H1 (cell line): ENCODE measurements at places on chromosomes 11 and 22. TPM values are rescaled to one million over a fixed set of nuclear protein-coding genes. Genes with fewer than 3 reads are reported as not detected.

- no peak overlapping the region for H3K4me3 ChIP-seq
- peaks cover 5% of the 10 kb centered on the region for H3K4me1 ChIP-seq
These were observed 29.4 kb upstream of the PDGFB start for GRCh38 chr22:39273950-39274887.

- H3K36me3 ChIP-seq = no peaks in the 10 kb centered on the region
- no peak overlapping the region for H3K27ac ChIP-seq
- H3K4me1 ChIP-seq = no peaks in the 10 kb centered on the region; the same call in none of the 2 replicates
- no peak for DNase-seq
- no peak overlapping the region for H3K4me3 ChIP-seq
These were observed 4.2 kb downstream of the PHLDA2 start for GRCh38 chr11:2924821-2925675.

DNA sequence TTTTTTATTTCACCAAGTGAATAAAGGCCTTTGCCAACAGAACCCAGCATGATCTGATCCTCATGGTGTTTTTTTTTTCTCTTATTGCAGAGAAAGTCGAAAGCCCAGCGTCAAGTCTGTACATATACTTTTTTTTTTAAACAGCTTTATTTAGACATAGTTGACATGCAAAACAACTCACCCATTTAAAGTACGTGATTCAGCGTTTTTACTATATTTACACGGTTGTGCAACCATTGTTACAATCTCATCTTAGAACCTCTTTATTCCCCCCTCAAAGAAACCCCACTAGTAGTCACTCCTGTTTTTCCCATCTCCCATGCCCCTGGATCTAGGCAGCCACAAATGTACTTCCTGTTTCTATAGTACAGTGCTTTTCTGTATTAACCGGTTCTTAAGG, 20.6 kb upstream of the AP1B1 start:
- H3K4me3 ChIP-seq = no peak overlapping the region
- H3K27ac ChIP-seq = no peak overlapping the region

DNA sequence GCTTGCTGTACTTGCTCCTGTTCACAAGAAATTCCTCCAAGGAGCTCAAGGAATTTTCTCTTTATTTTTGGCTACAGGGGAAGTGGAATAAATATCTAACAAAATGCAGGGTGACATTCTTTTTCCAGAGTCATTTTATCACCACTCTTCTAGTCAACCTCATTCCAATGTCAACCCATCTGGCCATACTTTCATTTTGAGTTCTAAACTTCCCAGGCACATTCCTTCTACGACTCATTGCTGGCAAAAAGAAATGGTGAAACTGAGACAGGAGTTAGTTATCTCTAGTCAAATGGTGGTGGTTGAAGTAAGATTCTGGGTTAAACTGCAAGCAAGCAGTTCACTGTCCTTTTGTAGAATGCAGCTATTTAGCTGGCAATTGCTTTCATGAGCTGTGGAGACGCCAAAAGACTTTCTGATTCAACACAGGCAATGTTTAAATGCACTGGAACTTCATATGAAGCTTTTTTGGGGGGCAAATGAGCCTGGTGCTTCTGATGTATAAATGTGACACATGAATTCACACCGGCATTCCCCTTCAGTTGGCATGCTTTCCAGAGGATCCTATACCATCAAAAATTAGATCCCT, 304.6 kb downstream of the CADM1 start:
- no peak overlapping the region for H3K27ac ChIP-seq
- H3K4me3 ChIP-seq = no peak overlapping the region
- peaks cover 10% of the 10 kb centered on the region for H3K4me1 ChIP-seq
- no peaks in the 10 kb centered on the region for H3K36me3 ChIP-seq
- no peaks in the 10 kb centered on the region for H3K27me3 ChIP-seq
- no peak for DNase-seq

DNA sequence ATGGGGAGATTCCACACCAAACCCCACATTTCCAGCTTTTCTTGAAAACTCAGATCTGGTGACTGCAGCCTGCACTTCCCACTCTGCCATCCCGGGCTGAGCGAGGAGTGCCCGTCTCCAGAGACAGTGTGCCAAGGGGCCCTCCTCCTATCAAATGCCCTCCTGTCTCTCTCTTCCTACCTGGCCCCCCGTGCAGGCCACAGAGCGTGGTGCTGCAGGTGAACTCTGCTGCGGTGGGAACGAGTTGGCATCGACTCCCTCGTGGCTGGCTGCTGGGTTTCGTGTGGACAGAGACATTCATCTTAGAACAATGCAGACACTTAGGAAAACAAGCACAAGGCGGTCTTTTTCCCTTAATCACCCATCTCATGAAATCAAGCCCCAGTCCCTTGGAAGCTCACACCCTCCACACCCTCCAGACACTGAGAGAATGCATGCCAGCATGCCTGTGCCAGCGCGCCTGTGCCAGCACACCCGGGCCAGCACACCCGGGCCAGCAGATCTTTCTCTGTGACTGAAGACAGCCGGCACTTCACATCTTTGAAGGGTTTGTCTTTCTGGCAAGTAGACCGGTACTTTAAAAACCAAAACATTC, 65.0 kb downstream of the PARVB start:
- no peaks in the 10 kb centered on the region; the same call in 1 of the 2 replicates for H3K4me1 ChIP-seq
- no peak for DNase-seq
- no peaks in the 10 kb centered on the region for H3K36me3 ChIP-seq
- no peak overlapping the region for H3K4me3 ChIP-seq
- no peak overlapping the region for H3K27ac ChIP-seq

DNA sequence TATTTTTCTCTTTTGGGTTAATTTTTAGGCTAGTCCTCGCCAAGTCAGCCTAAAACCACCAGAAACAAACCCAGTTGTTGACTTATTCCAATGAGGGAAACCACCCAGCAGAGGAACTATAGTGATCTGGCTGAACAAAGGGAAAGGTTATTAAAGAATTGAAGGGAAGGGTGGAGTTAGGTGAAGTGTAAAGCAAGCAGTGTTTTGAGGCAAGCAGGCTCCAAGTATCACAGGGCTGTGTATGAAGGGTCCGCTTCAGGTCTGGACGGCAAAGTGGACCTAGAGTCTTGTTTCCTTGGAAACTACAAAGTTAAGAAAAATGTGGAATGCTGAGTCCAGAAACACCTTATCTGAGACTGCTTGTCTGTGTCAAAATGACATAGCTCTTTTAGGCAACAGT, 3.2 kb upstream of the TCN2 start:
- no peaks in the 10 kb centered on the region for H3K27me3 ChIP-seq
- H3K36me3 ChIP-seq = no peaks in the 10 kb centered on the region
- no peak overlapping the region for H3K27ac ChIP-seq
- no peak overlapping the region for H3K4me3 ChIP-seq

DNA sequence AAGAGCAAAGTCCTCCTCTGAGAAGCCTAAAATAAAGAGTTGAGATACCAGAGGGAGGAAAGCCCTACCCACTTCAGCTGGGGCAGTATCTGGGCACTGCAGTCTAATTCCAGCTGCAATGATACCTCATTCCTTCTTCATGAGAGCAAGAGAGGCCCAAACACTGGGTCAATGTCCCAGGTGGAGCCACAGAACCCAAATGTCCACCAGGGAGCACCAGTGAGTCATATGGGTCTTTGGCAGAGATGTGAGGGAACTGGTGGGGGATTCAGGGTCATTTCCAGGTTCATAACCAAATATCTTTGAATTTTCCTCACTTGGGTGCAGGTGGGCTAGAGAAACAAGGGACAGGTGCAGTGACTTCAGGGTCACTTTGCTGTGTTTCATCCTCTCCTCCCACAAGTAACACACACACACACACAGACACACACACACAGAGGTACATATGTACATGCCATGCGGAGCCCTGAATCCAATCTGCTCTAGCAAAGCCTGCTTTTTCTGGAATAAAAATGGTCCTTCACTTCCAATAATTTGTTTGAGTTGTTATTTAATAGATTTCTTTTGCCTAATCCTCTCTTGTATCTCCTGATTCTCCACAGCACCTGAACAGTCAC, 585.4 kb downstream of the SOX6 start:
- H3K27me3 ChIP-seq = no peaks in the 10 kb centered on the region
- H3K4me3 ChIP-seq = no peak overlapping the region
- no peak overlapping the region for H3K27ac ChIP-seq
- H3K4me1 ChIP-seq = no peaks in the 10 kb centered on the region
- no peaks in the 10 kb centered on the region for H3K36me3 ChIP-seq
- peak; percentile 84 for DNase-seq

DNA sequence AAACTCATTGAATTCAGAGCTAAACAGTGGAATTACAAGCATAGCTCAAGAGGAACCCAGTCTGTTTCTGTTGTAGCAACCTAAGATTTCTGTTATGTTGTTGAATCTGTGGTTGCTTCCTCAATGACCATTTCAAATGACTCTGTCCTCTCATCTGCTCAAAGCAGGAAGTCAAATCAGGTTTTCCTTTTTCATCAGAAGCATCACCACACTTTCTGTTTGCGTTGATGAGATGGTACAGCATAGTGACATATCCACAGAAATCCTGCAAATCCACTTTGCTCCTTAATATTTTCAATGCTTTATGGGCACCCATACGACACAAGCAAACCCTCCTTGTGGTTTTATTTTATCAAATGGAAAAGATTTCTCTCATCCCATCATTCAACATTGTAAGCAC, 12.6 kb upstream of the UCP2 start:
- no peak for DNase-seq
- no peak overlapping the region for H3K27ac ChIP-seq
- H3K4me1 ChIP-seq = no peaks in the 10 kb centered on the region
- no peaks in the 10 kb centered on the region for H3K36me3 ChIP-seq
- H3K4me3 ChIP-seq = no peak overlapping the region
- no peaks in the 10 kb centered on the region for H3K27me3 ChIP-seq

DNA sequence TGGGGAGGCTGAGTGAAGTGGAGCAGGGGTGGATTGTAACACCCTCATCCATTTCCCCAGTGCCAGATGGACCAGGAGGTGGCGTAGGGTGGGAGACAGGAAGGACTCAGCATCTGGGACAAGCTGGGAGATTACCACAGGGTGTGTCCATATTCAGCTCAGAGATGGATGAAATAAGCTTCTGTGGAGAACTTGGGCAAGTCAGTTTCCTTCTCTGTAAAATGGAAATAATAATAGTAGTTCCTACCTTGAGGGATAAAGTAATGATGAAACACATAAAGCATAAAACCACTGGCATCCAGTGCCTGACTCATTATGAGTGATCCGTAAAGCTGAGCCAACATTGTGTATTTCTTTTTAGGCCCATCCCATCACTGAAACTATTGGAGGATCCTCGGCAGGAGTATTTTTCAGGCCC, 607 bp upstream of the ROBO4 start:
- peak; percentile 34 for DNase-seq
- no peaks in the 10 kb centered on the region for H3K36me3 ChIP-seq
- no peak overlapping the region for H3K27ac ChIP-seq
- no peak overlapping the region for H3K4me3 ChIP-seq

DNA sequence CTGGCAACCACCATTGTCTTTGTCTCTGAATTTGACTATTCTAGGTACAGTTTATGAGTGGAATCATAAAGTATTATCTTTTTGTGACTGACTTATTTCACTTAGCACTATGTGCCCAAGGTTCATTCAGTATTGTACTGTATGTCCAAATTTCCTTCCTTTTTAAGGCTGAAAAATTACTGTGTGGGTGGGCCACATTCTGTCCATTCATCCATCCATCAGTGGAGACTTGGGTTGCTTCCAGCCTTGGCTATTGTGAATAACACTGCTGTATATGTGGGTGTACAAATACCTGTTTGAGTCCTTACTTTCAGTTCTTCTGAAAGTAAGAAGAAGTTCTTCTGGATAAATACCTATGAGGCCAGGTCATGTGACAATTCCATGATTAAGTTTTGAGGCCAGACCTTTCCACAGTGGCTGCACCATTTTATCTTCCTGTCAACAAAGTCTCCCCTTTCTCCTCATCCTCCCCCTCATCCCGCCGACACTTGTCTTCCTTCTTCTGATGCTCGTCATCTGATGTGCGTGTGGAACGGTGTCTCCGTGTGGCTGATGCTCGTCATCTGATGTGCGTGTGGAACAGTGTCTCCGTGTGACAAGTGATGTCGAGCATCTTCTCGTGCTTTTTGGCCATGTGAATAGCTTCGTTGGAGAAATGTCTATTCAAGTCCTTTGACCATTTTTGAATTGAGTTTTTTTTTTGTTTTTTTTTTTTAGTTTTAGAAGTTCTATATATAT, 49.5 kb downstream of the SBF1 start:
- no peak overlapping the region for H3K4me3 ChIP-seq
- no peaks in the 10 kb centered on the region for H3K27me3 ChIP-seq
- DNase-seq = no peak

Gene SUSD2
- 1.5 and 2.0 TPM in 2 replicates for total RNA-seq

Gene PHRF1
- 37.3 and 39.8 TPM in 2 replicates for total RNA-seq

Gene CCDC116
- not detected in 2 replicates for total RNA-seq

Gene TRMT2A
- total RNA-seq = 44.9 and 47.9 TPM in 2 replicates

Gene SCN4B
- 2.0 and 2.8 TPM in 2 replicates for total RNA-seq
